ENCODE measurements at places on chromosomes 4 and X.

- DNase-seq, result no peak
These were observed 54.8 kb upstream of the SRD5A3 start for GRCh38 chr4:55291227-55291640.

DNA sequence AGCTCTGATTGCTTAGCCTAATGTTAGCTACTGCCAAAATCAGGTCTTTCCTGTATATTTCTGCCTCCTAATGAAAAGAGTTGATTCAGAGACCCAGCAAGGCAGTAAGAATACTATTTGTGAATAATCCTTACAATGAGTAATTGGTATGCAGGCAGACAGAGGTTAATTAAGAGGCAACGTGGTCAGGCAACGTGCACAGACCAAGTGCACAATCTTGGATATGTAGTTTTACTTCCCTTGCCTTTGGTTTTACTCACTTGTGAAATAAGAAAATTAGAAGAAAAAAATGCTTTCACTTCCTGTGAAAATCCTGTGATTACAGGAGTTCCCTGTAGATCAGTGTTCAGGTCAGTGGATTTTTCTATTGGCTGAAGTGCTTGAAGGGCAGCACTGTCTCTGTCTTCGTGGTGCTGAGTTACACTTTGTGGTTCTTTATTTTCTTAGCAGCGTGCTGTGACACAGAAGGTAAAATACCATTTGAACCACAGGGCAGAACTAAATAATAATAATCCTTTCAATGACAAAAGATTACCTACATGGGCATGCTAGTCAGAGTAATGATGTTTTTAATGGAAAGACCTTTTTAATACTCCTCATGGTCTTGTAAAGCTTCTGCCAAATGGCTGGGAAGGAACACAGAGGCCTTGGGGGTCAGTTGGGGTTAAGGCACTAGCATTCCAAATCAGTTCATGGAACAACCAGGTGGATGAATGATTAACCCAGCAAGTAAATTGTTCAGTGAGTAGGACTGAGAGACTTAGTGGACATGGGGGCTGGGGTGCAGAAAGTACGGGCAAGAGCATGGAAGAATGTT, 430.9 kb downstream of the MAPK10 start:
- DNase-seq, result peak; percentile 13

DNA sequence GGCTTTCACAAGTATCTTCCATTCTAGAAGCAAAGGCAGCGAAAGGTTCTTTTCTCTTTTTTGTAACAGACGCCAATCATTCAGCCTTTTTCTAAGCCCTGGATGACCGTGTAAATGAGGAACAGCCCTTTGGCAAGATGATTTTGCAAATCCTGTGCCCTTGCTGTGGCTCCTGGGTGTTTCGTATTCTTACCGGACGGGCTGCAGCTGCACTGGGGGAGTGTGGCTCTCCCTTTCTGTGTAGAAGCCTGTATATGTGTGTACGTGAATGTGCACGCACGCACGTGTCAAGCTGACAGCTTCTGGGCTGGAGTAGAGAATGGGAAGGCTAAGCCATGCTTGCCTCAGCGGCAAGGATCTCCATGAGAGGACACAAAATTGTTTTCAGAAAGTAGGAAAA, 8.2 kb downstream of the GRPEL1 start:
- DNase-seq, result no peak

GRCh38 chrX:55163171-55163570, 57.0 kb upstream of the PAGE5 start:
- DNase-seq, result no peak

- peak; percentile 17 for DNase-seq
These were observed 113.8 kb downstream of the ADRA2C start for GRCh38 chr4:3879681-3880614.

Data from naive B cell (primary cell).